WTC11 (cell line): ENCODE measurements at places on chromosomes 2 and 18. TPM values are rescaled to one million over a fixed set of nuclear protein-coding genes. Genes with fewer than 3 reads are reported as not detected.

NOL4 gene
- 0.57 to 1.4 TPM (median 1.2 TPM) in 3 replicates for total RNA-seq

COLEC11 gene
- total RNA-seq: 0.69 to 1.3 TPM (median 0.87 TPM) in 3 replicates

UBXN4 gene
- 64.3 to 73.9 TPM (median 68.1 TPM) in 3 replicates for total RNA-seq

FBXO48 gene
- total RNA-seq: 1.3 to 1.5 TPM (median 1.3 TPM) in 3 replicates

CYP20A1 gene
- 13.5 to 17.4 TPM (median 15.5 TPM) in 3 replicates for total RNA-seq

CERKL gene
- total RNA-seq: 0.14 to 0.24 TPM in 2 of 3 replicates, not detected in the other

AMER3 gene
- 0.05 to 0.13 TPM (median 0.09 TPM) in 3 replicates for total RNA-seq

IL1RL1 gene
- total RNA-seq: 0.05 TPM in 1 of 3 replicates, not detected in the others

ZNF521 gene
- total RNA-seq: 13.8 to 16.9 TPM (median 15.3 TPM) in 3 replicates

PFN4 gene
- 0.48 TPM in 1 of 3 replicates, not detected in the others for total RNA-seq

PKDCC gene
- 15.1 to 27.3 TPM (median 15.6 TPM) in 3 replicates for total RNA-seq

CHMP3 gene
- 21.3 to 22.7 TPM (median 22.7 TPM) in 3 replicates for total RNA-seq

RGPD4 gene
- total RNA-seq: 0.04 to 0.05 TPM in 2 of 3 replicates, not detected in the other

TRIB2 gene
- total RNA-seq: 79.6 to 89.3 TPM (median 83.1 TPM) in 3 replicates

CCL20 gene
- total RNA-seq: not detected in 3 replicates

ASXL3 gene
- total RNA-seq: 0.35 to 0.76 TPM (median 0.66 TPM) in 3 replicates

GAREM1 gene
- total RNA-seq: 7.0 to 7.7 TPM (median 7.4 TPM) in 3 replicates

HOXD8 gene
- not detected in 3 replicates for total RNA-seq

DPP10 gene
- total RNA-seq: 4.0 to 6.0 TPM (median 5.5 TPM) in 3 replicates

CAD gene
- total RNA-seq: 145 to 178 TPM (median 150 TPM) in 3 replicates

PROM2 gene
- 7.9 to 11.8 TPM (median 8.3 TPM) in 3 replicates for total RNA-seq

PSMA8 gene
- not detected in 3 replicates for total RNA-seq

E2F6 gene
- total RNA-seq: 14.2 to 16.0 TPM (median 14.4 TPM) in 3 replicates

MSTN gene
- not detected in 3 replicates for total RNA-seq

DSC3 gene
- 2.1 to 2.8 TPM (median 2.6 TPM) in 3 replicates for total RNA-seq

CLEC4F gene
- total RNA-seq: not detected in 3 replicates

RAB6C gene
- 0.07 to 0.09 TPM (median 0.07 TPM) in 3 replicates for total RNA-seq

CCDC74B gene
- total RNA-seq: 2.8 to 5.4 TPM (median 3.4 TPM) in 3 replicates

ASXL2 gene
- 31.3 to 37.8 TPM (median 33.6 TPM) in 3 replicates for total RNA-seq

ANKRD53 gene
- total RNA-seq: 0.39 to 0.81 TPM (median 0.80 TPM) in 3 replicates

ATP6V1B1 gene
- total RNA-seq: not detected in 3 replicates
